ENCODE measurements at places on chromosomes 7 and 10.

DNA sequence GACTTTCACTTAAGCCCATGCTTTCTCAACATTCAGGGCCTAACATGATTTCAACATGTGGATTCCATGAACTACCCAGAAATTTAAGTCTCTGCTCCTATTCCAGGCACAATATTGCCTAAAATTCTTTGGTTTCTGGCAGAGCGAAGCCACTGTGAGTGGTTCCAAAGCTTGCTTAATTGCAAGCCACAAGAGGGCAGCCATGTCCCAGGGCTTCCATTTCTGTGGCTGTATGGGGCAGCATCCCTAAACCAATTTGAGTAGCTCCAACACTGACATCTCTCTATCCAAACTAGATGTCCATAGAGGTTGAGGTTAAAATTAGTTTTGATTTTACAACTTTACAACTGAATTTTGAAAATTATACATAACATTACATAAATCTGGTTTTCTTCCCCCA lies 56.3 kb upstream of the MDFIC start:
- peak; percentile 6 for DNase-seq

- peak; percentile 80 for DNase-seq
Measured at GRCh38 chr7:116522247-116522646, 2.6 kb upstream of the CAV1 start.

GRCh38 chr7:130880668-130881067 lies 146.7 kb upstream of the KLF14 start:
- DNase-seq, result no peak

- DNase-seq, result no peak
Measured at GRCh38 chr10:90032519-90032918, 331.1 kb downstream of the KIF20B start.

- DNase-seq, result no peak
Measured at GRCh38 chr10:15245530-15245929, 77.0 kb upstream of the NMT2 start.

GRCh38 chr10:112223725-112224124 lies 40.2 kb upstream of the GPAM start:
- no peak for DNase-seq

DNA sequence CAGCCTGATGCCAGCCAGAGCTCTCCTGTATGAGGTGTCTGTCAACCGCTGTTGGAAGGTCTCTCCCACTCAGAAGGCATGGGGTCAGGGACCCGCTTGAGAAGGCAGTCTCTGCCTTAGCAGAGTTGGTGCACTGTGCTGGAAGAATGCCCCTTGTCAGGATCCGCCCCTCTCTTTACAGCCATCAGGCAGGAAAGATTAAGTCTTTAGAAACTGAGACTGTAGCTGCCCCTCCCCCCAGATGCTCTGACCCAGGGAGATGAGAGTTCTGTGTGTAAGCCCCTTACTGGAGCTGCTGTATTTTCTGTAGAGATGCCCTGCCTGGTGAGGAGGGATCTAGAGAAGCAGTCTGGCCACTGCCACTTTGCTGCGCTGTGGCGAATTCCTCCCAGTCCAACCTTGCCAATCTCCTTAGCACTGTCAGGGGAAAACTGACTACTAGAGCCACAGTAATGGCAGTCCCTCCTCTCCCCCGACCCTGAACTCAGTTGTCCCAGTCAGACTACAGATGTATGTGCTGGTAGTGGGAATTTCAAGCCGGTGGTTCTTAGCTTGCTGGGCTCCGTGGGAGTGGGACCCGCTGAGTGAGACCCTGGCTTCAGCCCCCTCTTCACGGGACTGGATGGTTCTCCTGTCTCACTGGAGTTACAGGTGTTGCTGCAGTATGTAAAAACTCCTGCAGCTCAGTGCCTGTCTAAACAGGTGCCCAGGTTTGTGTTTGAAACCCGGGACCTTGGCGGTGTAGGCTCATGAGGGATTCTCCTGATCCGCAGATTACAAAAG lies 285.5 kb upstream of the ZWINT start:
- no peak for DNase-seq

DNA sequence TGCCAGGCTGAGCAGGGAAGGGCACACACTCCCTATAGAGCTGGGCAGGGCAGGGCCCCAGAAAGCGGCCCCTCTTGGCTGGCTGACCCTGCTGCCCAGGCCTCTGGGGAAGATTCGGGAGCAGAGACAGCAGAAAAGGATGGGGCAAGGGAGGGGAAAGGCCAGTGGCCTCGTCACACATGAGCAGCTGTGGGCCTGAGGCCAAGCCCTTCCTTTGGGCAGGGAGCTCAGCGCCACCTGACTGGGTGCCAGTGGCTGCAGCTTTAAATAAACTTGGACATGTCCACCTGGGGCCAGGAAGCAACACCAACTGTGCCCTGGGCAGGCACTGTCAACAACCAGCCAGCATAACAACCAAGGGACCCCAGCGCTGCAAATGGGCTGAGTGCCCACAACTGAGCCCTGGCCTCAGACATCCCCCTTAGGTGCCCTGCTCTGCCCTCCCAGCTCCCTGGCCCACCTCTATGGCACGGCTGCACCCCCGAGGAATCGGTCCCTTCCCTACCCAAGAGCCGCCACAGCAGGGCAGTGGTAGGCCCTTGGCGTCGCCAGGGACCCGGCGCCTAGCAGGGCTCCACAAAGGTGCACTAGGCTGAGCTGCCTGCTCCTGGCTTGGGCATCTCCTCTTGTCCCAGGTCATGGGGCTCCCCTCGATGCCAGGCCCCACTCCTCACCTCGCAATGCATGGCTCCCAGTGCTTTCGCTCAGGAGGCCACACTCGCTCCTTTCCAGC lies 2.6 kb downstream of the CAMK2B start:
- no peak for DNase-seq

DNA sequence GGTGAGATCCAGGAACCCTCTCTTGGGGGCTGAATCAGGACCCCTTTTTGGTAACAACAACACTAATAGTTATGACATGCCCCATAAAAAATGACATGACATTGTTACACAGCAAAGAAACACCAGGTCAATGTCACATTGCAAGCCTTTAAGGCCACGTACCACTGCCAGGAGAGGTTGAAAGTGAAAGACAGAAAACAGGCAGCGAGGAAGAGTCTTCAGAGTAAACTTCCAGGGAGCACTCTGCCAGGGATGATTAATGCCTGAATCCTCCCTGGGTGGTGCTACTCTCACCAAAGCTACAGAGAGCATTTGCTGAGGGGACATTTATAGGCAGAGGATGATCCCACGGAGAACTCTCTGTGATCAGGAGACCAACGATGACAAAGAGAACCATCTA lies 551.6 kb downstream of the CALN1 start:
- no peak for DNase-seq

DNA sequence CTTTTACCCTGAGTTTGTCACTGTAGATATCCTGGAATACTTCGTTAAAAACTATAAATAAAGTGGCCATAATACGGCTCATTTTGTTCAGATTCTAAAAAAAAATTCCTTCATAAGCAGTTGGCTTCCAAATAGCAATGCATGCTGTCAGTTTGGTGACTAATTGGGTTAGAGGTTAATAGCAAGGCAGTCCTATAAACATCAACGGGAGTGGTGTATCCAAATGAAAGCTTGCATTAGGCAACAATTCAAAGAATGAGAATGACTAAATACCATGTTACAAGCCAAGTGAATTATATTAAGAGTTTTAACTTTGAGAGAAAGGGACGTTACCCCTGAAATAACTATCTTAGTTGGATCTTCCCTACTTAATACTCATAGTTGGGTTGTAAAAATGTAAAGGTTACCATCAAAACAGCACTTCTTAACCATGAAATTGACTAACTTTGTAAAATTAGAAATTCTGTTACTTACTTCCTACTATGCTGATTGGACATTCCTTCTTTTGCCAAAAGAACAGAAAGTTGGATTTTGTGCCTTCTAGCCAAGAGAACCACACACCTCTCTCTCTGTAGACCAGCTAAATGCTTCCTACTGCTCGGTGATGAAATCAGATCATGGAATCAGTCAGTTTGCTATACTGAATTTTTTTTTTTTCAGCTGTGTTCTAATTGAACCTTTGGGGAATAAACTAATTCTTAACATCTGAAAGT lies 98.0 kb downstream of the KAT6B start:
- no peak for DNase-seq

DNA sequence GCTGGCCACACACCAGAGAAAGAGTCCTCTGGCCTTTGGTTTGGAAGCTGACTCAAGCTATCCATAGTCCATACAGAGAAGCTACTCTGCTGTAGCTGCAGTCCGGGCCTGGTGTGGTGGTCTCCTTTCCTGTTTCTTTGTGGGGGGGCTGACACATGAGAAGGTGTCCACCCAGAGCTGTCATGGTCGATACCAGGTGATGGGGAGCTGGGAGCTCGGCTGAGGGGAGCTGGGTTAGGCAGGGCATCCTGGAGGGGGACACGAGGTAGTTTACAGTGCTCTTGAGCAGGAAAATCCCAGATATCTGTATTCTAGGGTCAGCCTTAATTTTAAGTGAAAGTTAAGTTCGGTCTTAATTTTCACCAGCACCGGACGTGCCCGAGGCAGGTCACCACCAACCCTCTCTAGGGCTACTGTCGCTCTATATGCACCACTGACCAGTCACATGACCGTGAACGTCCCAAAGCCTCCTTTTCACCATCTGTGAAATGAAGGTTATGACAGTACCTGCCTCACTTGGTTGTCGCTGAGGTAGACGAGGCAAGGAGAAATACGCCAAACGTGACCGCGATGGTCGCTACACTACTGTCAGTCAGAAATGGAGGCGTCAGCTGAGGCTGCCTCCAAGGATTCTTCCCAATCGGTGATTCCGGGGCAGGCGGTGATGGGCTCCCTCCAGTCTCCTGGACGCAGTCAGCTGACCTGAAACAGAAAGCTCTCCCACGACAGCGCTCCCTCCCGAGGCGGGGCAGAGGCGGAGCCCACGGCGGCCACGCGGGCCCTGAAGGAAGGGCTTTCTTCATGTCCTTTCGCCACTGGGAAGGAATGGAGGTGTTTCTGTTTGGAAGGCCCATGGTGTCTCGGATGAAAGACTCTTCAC lies 69.4 kb upstream of the SHH start:
- no peak for DNase-seq

DNA sequence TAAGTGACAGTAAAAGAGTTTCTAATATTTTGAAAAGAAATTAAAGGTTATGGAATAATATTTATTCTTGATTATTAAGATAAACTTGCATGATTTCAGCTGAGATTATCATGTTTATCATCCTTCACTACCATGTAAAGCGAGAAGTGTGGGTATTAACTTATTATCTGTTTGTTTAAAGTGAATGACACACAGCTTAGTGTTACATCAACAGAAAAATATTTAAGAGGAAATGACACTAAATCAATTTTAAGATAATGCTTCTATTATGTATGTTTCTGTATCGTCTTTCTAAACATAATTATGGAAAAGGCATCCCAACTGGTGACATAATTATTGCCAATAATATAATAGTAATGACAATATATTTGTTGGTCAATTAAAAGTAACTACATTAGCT lies 213.1 kb downstream of the PCDH15 start:
- no peak for DNase-seq

GRCh38 chr7:17481118-17481517 lies 182.7 kb downstream of the AHR start:
- DNase-seq, result no peak

GRCh38 chr10:118807512-118808305 lies 52.9 kb upstream of the CACUL1 start:
- no peak for DNase-seq

DNA sequence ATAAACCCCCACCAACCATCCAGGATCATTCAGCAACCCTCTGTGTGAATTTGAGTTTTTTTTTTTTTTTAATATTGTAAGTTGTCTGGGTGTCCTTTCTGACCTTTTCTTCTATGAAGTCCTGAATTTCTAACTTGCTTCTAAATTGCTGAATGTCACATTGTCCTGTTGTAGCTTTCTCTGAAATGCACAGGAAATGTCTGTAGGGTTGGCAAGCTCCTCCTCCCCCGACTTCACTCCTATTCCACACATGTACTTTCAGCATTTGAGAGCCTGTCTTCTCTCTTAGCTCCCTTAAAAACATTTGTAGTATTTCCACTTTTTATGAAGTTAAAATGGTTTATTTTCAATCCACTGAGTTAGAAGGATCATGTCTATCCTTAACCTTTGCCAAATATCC lies 3.3 kb upstream of the CNNM2 start:
- no peak for DNase-seq

- DNase-seq, result no peak
Measured at GRCh38 chr7:66507764-66508296, 120.9 kb upstream of the KCTD7 start.

DNA sequence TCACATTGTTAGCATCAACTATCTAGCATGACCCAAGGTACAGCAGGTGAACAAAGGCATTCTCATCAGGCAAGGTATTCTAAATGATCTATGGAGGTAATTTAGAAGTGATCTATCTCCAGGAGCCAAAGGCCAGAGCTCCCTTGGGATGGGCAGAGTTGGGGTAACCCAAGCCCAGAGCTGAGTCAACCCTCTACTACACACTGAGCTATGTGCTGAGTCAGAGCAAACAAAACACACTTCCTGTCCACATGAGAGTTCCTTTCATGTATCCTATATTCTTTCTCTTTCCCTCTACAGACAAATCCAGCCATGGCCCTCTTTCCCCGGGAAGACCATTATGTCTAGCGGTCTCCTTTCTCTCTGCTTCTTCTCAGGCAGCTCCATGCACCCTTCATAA lies 68.2 kb upstream of the AGK start:
- DNase-seq, result peak; percentile 15

DNA sequence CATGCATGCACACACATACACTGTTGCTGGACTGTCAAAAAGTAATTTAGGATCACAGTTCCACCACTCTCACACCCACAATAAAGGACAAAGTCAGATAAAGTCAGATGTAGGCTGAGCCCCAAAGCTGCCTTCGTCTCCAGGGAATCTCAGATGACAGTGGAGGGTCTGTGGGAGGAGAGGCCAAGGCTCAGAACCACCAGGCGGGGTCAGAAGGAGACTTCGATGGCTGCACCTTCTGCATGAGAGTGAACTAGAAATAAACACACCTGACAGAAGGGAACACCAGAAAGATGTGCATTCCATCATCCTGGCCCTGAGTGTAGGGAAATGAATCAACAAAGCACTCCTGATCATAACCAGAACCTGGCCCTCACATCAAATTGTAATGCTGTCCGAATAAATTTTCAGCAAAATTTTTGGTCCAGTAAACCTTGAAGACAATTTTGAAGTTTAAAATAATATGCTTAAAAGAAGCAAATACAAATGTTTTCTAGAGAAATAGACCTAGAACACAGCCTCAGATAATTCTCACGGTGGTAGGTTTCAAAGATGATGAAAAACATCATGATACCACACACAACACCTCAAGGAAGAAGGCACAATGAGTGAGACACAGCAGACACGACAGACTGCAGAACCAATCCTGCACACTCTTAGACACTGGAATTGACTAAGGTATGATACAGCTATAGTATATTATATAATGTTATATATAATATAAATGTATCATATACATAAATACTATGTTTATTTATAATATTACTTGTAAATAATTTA lies 269.8 kb upstream of the KLF6 start:
- DNase-seq, result no peak

Measured in A549 (cell line).